Ovary (tissue), 10 donors: ENCODE measurements at places on chromosomes 2 and 18.
A peak's percentile ranks its signal among the peaks of the same experiment; 100 is the strongest.

- no peak for DNase-seq
Observed at GRCh38 chr2:168286535-168286934, 39.1 kb upstream of the STK39 start.

GRCh38 chr2:106098081-106098480, 96.0 kb downstream of the UXS1 start:
- DNase-seq, result no peak

GRCh38 chr2:178404368-178404767, 46.6 kb downstream of the PRKRA start:
- no peak for DNase-seq

DNA sequence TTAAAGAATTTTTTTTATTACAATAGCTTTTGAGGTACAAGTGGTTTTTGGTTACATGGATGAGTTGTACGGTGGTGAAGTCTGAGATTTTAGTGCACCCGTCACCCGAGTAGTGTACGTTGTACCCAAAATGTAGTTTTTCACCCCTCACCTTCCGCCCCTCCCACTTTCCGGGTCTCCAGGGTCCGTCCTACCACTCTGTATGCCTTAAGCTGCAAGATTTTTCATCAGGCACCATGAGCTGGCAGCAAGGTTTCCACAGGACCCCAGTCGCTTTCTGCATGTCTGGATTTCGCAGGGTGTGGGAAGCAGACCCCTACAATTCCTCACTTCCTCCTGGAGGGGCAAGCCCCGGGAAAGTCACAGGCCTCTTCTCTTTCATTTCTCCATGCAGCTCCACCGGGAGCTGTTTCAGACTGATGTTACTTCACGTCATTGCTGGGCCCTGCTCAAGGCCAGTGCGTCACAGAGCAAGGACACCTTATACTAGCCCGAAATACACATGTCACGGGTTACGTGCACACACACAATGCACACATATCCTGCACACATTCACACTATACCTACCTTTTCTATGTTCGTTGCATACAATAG, 179.1 kb downstream of the ZFP36L2 start:
- peak; percentile 69 for DNase-seq

DNA sequence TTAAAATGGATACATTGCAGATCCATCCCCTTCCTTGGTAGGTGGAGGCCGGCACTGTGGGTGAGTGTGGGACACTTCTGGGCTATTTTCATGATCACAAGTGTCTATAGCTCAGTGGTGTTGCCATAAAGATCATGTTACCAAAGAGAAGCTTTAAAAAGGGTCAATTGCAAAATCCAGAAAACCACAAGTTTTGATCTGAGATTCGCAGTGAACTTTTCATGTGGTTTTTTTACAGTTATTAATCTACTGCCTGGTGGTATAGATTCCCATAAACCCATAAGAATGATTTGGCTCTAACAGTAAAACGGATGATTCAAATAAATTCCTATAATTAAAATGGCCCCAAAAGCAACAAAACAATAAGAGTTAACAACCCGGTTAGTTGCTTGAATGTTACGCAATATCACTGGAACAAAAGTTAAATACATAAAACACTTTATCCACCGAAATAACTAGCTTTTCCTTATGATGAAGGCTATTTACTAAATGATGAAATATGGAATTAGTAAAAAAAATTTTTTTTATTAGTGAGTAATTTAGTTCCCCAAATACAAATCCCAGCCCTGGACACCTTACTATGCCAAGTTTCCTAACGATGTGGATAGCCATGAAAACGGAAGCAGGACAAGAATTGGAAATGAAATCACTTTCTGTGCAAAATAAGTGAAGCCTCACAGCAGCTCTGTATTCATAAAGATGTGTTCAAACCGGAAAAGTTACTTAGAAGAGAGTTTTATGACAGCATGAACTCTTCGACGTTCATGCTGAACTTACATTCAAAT, 95.6 kb upstream of the THOC1 start:
- no peak for DNase-seq

- no peak for DNase-seq
Observed at GRCh38 chr2:12978066-12978835, 261.5 kb downstream of the TRIB2 start.

DNA sequence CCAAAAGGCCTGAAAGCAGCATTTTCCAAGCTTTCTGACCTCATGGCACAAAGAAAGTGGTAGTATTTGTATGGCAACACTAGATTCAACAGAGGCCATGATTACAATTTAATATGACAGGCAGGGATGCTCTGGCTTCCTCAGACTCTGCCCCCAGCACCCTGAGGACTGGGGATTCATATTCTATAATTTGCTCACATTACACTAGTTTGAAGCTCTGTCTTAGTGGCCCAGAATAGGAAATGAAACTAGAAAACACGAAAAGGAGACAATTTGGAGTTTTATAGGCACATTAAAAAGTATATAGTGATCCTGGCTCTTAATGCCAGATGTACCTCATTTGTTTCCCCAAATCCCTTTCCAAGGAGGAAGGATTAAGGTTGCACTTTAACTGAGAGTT, 173.0 kb upstream of the STK17B start:
- no peak for DNase-seq

DNA sequence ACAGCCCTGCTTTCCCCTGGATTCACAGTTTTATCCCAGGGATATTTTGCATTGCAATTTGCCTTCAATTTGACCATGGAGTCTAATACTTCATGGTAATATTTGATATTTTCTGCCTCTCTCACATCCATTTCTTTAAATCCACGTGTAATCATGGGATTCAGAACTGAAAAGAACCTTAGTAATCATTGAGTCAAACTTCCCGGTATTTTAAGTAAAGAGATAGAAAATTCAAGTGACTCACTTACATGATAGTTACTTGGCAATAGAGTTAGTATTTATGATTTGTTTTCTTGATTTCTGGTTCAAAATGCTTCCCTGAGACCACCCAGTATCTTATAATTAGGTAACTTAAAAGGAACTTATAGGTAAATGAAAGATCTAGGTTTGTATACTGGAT, 33.7 kb upstream of the CDC42EP3 start:
- no peak for DNase-seq

GRCh38 chr18:57670046-57670445, 48.4 kb upstream of the NARS1 start:
- no peak for DNase-seq

GRCh38 chr2:2805263-2805662, 474.2 kb upstream of the MYT1L start:
- no peak for DNase-seq

DNA sequence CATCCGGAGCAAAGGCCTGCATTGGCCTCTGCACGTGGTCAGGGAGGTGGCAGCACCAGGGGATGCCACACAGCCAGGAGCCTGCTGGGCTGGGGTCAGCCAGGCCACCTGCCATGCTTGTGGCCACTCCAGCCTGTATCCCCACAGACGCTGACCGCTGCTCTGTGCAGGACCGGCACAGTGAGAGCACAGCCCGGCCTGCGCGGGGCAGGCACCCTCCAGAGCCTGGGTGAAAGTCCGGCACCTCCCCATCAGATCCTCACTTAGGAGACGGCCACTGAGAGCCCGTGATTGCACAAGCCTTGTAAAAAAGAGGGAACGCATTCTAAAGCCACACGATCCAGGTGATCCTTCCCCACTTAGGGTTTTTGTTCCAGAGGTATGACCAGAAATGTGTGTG, 42.2 kb downstream of the TWIST2 start:
- no peak for DNase-seq

DNA sequence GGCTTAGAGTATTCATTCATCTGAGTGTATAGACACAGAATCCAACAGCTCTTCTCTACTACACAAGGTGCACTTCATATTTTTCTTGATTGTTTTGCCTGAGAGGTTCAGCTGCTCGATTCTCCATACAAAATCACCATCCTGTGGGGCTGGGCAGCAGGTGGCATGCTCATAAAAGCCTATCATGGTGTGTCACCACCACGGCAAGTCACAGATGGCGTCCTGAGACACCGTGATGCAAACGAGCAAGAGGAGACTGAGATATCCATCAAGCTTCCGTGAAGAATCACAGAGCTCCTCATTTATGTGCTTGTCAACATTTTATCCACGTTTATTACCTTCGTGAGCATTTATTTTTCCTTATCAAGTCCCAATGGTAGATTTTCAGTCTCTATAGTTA, 22.4 kb upstream of the NRP2 start:
- no peak for DNase-seq

DNA sequence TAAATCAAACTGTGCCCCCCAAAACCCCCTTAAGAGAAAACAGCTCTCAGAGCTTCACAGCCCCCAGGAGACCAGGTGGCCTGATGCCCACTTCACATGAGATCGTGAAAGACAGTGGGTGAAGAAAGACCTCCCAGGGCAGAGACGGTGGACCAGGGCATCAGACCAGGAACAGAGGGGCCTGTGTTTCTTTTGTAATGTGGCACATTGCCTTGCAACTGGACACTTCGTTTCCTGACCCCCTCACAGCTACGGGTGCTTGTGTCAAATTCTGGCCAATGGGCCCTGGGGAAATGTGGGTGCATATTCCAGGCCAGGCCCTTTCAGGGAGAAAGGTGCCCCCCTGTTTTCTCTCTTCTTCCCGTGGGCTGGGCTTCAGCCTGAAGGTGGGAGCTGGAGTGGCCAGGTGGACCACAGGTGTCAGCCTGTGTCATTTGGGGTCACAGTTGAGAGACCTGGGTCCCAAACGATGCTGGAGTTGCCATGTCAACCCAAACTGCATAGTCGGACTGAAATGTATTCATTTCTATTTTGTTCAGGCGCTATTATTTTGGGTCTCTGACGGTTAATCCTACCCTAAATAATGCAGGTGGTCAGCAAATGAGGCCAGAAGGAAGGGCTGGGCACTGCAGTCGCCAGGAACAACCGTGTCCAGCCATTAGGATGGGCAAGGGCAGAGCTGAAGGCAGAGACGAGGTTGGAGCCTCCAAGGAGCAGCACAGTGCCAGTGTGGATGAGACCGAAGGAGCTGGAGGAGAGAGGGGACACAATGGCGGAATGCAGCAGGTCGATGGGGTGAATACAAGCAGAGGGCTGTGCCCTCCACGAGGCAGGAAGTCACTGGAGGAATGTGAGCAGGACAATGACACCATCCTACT, 338.2 kb downstream of the EIPR1 start:
- no peak for DNase-seq

- DNase-seq, result no peak
Observed at GRCh38 chr2:132645722-132646539, 24.1 kb downstream of the LYPD1 start.

GRCh38 chr18:79872527-79873444, 75.0 kb downstream of the KCNG2 start:
- no peak for DNase-seq

GRCh38 chr2:6956566-6956965, 39.4 kb downstream of the RNF144A start:
- DNase-seq, result no peak

GRCh38 chr2:47656715-47657600, 126.0 kb upstream of the MSH6 start:
- DNase-seq, result no peak

DNA sequence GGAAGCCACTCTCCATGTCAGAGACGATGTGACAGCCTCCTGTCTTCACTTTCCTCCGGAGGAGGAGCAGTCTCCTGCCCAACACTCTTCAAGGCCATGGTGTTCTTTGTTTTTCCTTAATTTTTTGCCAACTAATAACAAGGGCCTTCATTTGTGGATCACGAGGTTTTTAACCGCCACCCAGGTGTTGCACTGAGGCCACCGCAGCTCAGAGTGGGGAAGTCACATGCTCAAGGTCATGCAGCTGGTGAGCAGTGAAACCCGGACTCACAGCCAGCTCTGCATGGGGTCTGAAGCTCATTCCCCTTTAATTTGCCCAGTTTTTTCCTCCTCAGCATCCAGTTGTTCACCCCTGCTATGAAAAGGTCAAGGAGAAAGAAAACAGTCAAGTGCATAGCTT, 19.6 kb downstream of the ENOSF1 start:
- peak; percentile 72 for DNase-seq

GRCh38 chr2:219111375-219112061, 49.1 kb downstream of the NHEJ1 start:
- DNase-seq, result no peak

DNA sequence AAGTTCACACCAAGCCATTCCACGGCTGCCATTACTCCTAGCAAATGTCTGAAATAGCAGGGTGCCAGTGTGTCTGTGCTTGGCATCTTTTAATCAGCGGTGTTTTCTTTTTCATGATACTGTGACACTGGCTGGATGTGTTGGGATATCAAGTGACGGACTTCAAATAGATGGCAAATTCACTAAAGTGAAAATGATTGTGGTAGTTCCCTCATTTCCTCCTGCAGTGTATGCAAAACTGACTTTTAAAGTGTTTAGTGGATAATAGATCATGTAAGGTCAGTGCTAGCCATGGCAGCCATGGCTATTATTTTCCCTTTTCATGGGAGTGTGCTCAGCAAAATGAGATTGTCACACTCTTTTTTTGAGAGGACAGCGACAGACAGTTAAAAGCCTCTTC, 261.5 kb upstream of the SIX3 start:
- DNase-seq, result no peak

- no peak for DNase-seq
Observed at GRCh38 chr18:37668971-37669747, 103.6 kb upstream of the CELF4 start.

- no peak for DNase-seq
Observed at GRCh38 chr2:234331566-234331965, 165.3 kb downstream of the ARL4C start.

GRCh38 chr2:10278029-10278762, 24.5 kb upstream of the HPCAL1 start:
- peak; percentile 29 for DNase-seq

DNA sequence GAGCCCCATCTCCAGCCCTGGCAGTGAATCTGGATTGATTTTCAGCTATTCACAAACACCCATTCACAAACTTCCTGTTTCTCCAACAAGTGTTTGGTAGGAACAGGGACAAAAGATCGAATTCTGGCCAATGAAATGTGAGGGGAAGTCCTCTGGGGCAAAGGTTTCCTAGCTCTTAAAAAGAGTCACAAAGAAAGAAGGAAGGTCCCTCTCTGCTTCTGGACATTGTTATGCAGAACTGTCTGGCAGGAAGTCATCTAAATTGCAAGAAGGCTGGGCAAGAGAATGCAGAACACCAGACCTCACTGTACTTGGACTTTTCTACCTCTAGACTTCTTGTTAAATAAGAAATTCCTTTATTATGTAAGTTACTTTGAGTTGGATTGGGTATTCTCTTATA, 137.3 kb downstream of the CCDC148 start:
- DNase-seq, result no peak

DNA sequence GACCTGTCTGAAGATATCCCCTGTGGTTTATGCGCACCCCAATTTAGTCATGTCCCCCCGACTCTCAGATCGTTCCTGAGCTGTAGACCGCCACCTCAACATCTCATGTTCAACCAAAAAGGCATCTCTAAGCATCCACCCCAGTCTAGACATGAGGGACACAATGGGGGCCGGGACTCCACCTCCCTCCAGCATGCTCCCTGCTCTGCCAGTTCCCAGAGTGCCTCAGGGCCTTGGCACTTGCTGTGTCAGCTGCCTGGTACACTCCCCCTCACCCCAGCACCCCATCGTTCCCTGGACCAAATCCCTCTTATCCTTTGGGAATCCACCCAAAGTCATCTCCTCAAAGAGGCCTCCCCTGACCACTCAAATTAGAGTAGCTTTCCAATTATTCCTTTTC, 22.2 kb downstream of the TNS1 start:
- no peak for DNase-seq
